GM19239 (cell line): ENCODE measurements at places on chromosomes 5 and 9.
A peak's percentile ranks its signal among the peaks of the same experiment; 100 is the strongest.

DNA sequence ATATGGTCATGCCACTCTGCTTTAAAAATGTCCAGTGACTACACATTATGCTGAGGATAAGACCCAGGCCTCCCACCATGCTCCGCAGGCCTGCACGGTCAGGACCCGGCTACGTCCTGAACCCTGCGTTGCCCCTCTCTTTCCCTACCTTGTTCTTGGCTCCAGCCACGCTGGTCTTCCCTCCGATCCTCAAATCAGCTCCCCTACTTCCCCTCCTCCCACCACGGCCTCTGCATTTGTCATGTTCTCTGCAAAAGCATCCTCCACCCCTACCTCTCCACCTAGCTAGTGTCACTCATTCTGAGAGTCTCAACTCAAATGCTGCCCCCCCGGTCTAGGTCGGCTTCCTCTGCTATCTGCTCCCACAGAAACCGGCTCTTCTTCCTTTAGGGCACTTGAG lies 11.2 kb downstream of the GPX3 start:
- no peak for DNase-seq

DNA sequence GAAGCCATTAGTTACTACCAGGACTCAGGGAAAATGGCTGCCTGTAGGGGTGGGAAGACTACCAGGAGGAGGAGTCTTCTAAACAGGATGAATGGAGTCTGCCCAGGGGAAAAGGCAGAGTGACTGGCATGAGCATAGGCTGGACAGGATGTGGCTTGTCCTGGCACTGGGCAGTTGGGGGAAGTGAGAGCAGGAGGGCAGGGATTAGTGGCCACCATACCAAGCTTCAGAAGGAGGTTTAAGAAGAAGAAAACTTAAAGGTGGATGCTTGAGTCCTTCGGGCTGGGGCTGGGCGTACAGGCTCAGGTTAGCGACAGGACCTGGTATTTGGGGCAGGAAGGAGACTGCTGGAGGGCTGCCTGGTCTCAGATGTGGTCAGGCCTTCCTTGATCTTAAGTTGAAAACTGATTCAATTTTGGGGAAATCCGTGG lies 5.0 kb upstream of the NSD1 start:
- no peak for DNase-seq

- DNase-seq = no peak
These were observed 4.1 kb downstream of the SYNPO start for GRCh38 chr5:150644514-150644913.

DNA sequence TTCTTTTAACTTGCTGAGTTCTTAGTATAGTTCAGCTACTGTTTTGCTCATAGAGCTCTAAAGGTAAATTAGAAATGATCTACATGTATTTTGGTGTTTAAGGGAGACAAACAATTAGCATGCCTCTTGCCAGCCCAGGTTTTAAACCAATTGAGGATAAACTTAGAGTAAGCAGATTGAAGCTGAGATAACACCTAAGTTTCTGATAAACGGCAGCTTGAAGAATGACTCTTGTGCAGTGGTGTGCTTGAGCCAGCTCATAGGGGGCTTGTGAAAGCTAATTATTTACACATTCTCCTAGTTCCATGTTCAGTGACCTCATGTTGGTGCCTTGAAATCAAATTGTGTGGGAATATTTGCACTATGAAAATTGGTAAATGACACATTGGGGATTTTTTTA lies 193.0 kb downstream of the PRR16 start:
- DNase-seq = no peak

GRCh38 chr9:121393318-121393717 lies 23.3 kb upstream of the STOM start:
- DNase-seq = no peak

GRCh38 chr5:125181159-125181558 lies 434.7 kb upstream of the ZNF608 start:
- DNase-seq = no peak

GRCh38 chr9:97808972-97809371 lies 44.1 kb upstream of the FOXE1 start:
- no peak for DNase-seq

DNA sequence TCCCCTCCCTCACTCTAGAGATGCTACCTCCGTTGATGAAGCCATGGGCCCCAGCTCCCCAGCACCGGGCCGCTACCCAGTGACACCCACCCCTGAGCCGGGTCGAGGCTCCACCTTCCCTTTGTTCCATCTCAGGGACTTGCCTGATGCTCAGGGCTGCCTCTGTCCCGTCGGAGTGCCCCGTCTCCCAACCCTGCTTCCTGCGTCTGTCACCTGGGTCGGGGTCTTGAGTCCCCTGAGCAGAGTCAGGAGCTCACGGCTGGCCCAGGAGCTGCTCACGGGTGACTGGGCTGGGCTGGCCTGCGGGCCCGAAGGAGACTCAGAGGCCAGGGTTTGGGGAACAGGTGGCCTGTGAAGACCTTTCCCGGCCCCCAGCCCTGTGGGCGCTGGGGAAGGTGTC lies 85.3 kb downstream of the KCNT1 start:
- DNase-seq = no peak

DNA sequence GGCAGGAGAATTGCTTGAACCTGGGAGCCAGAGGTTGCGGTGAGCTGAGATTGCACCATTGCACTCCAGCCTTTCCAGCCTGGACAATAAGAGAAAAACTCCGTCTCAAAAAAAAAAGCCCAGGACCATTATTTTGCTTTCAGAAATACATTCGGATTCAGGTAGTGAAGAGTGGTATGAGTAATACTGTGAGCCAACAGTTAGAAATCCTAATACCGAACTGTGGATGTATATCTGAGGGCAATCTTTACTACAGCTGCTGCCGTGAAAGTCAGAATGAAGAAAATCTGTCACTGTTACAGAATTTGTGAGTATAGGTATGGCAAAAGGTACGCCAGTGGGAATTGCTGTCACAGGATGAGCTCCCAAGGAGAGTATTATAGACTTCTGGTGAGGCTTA lies 3.4 kb upstream of the CDK7 start:
- no peak for DNase-seq

DNA sequence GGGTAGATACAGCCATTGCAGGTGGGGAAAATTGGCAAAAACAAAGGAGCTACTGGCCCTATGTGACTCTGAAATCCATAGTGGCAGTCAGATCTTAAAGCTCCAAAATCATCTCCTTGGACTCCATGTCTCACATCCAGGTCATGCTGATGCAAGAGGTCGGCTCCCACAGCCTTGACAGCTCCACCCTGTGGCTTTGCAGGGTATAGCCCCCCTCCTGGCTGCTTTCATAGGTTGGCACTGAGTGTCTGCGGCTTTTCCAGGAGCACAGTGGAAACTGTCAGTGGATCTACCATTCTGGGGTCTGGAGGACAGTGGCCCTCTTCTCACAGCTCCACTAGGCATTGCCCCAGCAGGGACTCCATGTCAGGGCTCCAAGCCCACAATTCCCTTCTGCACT lies 1190.1 kb downstream of the CDH12 start:
- DNase-seq = no peak

- DNase-seq = no peak
These were observed 19.5 kb downstream of the ANKH start for GRCh38 chr5:14851999-14852526.

- DNase-seq = no peak
These were observed 58.1 kb downstream of the PTCH1 start for GRCh38 chr9:95458666-95459065.

DNA sequence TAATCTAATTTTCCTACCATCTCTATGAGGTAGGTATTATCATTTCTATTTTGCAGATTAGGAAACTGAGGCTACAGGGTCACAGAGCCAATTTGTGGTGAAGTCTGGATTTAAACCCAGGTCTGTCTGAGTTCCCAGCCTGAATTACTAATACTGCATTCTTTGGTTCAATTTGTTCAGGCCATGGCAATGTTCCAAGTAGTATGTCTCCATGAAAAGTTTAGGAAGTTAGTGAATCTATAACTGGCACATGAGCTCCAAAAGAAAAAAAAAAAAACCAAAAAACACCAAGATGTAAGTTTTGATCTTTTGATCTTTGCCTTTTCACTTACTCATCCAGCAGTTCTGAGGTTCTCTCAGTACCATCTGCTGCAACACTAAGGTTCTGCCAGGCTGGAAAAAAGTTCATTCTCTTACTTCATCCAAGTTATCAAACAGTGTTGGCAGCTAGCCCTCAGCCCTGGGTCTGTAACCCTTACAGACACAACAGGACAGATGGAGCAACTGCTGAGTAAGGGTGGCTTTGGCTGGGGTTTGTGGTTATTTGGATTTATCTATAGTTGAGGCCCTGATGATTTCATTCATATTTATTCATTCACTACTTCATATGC lies 4.4 kb upstream of the TMEM268 start:
- no peak for DNase-seq

GRCh38 chr5:112417931-112418658 lies 982 bp downstream of the EPB41L4A start:
- peak; percentile 12 for DNase-seq

GRCh38 chr5:174323878-174324281 lies 278.4 kb downstream of the NSG2 start:
- peak; percentile 44 for DNase-seq

GRCh38 chr5:172878933-172879752 lies 45.1 kb downstream of the ERGIC1 start:
- no peak for DNase-seq

DNA sequence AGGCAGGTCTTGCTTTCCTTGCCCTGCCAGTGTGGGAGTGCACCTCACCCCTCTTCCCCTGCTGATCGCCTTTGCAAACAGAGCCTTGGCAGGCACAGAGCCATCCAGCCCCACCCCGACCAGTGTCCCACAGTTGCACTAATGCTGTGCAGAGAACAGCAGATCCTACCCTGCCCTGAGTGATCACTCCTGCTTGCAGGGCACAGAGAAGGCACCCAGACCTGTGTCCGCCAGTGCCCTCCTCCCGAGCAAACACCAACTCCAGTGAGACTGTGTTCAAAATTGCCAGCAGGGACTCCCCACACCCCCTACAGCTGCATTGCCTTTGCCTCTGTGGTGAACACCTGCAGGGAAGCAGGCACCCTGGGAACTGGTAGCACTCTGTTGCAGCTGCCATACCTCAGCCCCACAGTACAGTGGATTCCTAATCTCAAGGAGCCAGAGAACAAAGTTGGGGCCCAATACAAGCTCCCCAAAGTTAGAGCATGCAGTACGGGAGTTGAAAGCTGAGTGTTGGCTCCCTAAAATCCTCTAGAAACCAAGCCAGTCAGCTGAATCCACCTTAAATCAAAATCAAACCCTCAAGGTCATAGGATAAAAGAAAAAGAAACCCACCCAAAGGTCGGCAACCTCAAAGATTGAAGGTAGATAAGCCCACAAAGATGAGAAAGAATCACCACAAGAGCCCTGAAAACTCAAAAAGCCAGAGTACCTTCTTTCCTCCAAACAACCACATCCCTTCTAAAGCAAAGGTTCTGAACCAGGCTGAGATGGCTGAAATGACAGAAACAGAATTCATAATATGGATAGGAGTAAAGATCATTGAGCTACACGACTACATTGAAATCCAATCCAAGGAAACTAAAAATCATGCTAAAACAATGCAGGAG lies 92.9 kb upstream of the PIK3R1 start:
- no peak for DNase-seq

GRCh38 chr5:147617711-147618350 lies 108.0 kb upstream of the DPYSL3 start:
- no peak for DNase-seq

DNA sequence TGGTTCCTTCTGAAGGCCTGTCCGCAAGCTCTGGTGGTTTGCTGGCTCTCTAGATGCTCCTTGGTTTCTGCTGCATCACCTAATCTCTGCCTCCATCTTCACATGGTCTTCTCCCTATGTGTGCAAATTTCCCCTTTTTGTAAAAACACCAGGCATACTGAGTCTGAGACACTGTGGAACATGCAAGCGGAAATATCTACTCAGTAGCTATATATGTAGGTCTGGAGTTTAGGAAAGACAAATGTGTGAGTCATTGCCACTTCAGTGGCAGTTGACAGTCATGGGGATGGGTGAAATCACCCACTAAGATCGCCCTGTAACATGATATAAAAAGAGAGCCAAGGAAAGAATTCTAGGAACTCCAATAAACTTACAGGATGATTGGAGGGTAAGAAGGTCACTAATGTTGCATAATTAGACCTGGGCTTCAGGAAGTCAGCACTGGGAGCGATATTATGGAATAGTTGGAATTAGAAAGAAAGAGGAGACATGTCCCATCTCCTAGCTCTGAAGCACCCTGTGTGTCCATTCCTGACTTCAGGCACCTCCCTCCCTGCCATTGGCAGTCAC lies 22.7 kb upstream of the UBLCP1 start:
- no peak for DNase-seq

GRCh38 chr5:52497133-52497693 lies 290.5 kb upstream of the ITGA1 start:
- no peak for DNase-seq

DNA sequence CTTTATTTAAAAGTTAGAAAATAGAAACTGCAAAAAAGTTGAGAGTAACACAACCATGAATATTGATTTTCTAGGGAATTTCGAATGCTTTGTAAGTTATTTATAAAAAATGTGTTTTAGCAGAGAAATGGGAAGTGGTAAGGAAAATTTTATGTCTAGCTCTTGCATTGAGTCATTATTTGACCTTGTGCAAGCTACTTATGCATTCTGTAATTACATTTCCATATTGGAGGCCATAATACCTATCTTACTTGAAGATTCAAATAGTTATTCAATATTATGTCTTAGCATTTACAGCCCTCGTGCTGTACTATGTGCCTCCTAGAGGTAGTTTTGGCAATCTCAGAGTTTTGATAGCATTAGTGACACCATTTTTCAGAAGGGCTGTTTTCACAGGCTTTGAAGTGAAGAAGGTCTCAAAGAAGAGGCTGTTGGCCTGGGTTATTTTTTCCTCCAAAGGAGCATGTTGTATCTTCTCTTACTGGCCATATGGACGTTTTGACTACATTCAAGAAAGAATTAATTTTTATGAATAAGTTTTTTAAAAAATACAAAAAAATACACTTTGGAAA lies 7.4 kb upstream of the DAP start:
- DNase-seq = no peak

DNA sequence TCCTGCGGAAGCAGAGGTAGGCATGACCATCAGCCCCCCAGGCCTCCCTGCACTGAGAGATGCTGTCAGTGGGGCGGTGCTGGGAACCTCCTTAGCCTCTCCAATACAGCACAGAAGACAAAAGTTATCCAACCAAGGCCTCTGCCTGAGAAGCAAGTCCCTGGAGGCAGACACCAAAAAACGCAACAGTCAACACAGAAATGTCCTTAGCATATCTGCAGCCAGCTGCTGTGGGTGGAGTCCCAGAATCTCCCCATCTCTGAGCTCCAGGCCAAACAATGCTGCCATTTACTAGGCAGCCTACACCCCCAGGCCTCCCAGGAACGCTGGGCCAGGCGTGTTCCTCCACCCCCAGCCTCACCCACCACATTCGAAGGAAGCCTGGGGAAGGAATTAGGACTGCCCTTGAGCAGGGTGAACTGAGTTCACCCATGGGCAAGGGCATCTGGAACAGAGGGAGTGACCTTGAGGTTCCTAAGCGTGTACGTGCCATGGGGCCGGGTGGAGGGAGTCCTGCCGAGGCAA lies 43.7 kb downstream of the STK10 start:
- DNase-seq = no peak

GRCh38 chr9:127572961-127573721 lies 38.9 kb upstream of the STXBP1 start:
- no peak for DNase-seq

GRCh38 chr9:132125944-132126679 lies 35.7 kb upstream of the NTNG2 start:
- DNase-seq = no peak
